Stimulated activated CD4-positive, alpha-beta T cell treated with anti-CD3 and anti-CD28 coated beads, Interleukin-15, amount 100 ng/mL, for 48 hours (primary cell): ENCODE measurements at places on chromosomes 7 and 10.

DNA sequence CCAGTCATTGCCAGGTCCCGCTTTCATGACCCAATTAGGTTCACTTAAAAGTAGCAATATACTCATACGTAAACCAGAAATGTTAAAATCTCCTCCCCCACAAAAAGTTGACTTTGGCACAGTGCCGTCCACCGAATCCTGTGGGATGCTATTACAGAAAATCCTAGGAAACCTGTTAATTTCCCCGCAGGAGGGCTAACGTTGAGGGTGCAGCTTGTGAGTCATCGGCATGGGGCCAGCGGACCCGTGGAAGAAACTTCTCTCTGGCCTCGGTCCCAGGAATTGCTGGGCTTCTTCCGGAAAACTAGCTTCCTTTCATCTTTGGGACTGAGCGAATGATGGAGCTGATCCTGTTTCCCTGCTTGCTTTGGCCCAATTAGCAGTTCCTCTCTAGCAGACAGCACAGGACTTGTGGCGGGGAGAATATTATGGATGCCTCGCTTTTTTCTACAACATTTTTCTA, 13.5 kb downstream of the CRYGN start:
- DNase-seq, result no peak

DNA sequence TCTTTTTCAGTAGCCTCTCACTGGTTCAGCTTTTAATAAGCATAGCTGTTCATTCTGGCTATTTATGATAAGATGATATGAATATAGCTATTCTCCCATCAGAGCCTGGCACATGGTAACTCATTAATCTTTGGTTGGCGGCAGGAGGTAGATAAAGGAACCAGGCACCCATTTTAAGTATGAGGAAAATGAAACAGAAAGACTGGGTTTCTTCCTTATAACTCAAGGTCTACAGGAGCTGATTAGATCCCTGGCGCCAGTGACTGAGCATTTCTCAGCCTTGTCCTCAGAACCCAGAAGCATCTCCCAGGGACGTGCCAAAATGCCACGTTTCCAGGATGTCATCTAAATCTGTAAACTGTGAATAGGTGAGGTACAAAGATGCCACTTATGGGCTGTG, 141.9 kb downstream of the TCF7L2 start:
- no peak for DNase-seq

DNA sequence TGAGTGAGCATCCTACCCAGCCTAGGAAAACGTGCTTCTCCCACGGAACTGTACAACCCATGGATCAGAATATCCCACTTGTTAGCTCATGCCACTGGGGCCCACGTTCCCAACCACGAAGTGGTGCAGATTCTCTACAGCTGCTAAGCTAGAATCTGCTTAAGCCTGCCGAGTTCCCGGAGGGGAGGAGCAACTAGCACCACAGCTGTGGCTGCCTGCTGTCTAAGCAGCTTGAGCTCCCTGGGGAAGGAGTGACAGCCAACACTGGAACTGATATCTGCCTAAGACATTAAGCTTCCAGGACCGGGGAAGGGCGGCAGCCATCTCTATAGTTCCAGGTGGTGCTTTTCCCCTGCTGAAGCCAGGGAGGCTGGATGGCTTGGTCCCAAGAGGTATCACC, 334.7 kb upstream of the CHRM2 start:
- no peak for DNase-seq

DNA sequence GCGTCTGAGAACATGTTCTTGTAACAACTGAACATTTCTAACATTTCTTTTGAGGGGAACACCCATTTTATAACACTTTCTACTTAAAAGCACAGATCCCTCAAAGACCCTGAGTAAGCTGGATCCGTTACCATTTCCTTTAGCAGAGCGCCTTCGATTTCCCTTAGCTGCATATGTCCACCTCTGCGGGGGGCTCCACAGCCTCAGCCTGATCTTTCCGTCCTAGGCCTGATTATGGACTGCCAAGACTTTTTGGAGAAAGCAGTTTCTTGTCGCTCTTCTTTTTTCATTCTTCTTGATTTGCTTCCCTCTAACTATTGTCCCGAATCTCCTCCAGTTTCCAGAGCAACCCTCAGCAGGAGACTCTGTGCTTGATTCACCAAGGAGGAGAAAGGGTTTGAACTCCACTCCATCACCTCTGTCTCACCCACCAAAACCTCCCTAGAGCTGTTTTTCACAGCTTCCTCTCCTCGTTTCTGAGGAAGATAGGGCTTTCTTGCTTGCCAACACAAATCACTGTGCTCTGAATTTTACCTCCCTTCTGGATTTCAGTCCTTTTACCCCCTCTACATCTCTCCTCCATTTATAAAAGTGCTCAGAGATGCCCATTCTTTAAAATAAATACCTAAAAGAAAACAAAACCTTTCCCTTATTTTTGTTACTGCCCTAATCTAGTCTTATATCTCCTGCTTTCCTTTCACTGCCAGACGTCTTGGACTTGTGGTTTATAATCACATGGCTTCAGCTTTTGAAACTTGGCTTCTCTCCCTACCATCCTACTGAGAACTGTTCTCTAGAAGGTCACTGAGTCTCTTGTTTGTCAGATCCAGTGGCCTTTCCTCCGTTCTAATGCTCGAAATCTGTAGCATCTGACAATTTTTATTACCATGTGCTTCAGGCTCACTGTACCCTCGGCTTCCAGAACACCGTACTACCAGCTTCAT, 30.5 kb upstream of the ZRANB1 start:
- no peak for DNase-seq

DNA sequence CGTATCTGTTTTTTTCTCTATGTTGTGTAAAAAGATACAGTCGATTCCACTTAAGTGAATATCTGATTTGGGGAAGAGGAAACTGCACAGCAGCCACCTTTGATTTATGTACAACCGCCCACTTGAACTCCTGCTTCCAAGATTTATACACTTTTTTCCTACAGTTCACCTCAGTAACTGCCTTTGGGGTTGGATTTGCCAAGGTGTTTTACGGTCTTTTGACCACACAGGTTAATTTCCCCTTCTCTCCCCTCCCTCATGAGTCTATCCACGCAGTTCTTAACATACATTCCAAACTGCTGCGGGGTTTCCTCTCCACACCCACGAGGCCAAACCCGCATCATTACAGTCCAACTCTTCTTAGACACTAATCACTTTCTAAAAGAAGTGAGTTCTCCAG, 277.0 kb downstream of the USP6NL start:
- no peak for DNase-seq

DNA sequence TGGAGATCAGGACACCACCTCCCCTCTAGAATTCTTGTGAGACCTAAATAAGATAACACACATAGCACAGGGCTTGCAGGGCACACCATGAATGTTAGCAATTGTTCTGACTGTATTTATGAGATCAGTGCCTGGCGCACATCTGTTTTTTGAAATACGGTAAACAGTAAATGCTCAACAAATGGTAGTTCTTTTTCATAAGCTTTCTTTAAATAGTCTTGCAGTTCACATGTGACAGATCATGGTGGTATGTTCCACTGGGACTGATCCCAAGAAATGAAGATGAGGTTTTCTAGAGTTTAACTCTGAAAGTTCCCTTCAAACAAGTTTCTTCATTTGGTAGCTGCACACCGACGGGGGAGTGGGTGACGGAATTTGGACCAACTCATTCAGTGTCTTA, 34.8 kb downstream of the CREB5 start:
- no peak for DNase-seq

DNA sequence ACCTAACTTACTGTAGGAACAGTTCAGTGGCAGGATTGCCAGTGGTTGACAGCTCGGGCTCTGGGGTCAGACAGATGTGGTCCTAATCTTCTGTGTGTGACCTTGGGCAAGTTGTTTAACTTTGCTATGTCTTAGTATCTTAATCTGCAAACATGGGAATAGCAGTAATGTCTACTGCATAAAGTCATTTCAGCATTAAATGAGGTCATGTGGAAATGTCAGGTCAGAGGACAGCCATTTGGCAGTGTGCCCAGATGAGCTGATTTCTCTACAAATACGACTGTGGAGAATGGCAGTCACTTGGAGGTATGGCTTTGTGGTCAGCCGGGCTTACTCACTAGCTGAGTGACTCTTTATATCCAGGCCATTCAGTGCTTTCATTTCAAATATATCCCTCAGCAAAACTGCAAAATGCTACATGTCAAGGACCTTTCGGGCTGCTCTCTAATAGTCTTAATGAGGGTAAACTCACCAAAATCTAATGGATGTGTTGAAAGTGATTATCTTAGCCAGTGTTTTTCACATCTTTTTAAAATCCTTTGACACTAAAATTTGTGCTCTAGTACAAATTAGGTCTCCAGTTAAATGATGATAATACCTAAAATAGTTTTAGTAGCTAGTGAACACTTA, 171.4 kb downstream of the ST7 start:
- peak; percentile 79 for DNase-seq

- DNase-seq, result no peak
Measured at GRCh38 chr10:1712314-1712713, 25.0 kb downstream of the ADARB2 start.

GRCh38 chr10:133528845-133529575, 1.8 kb downstream of the CYP2E1 start:
- DNase-seq, result no peak

DNA sequence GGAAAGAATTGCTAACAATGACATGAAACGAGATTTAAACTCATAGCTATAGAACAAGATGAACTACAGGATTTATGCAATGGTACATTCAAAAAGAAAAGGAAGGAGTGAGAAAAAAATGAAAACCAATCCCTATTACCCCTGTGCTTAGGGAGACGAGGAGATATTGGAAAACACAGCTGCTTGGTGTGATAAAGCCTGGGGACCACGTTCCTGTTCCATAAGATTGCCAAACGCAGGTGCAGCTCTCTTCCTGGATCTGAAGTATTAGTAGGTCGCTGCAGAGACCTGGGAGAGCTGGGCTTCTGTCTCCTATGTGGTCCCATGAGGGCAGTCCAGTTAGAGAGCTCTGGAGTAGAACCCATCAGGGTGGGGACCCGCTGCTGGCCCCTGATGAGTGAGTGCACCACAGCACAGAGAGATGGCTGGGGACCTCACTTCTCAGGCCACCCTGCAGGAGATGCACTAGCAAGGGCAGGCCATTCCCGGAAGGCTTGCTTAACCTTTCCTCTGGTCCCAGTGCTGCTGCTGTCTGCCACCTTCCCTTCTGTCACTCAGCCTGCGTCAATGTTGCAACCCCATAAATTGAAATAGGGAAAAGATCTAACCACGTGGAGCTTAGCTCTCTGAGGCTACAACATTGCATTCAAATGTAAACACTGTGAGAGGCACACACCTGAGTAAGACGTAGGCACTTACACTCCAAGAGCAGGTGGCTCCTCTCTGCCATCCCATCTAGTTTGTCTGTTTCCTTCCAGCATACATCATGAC, 57.9 kb downstream of the MTPN start:
- no peak for DNase-seq

GRCh38 chr10:78584681-78585080, 484.1 kb upstream of the ZMIZ1 start:
- DNase-seq, result no peak

- DNase-seq, result no peak
Measured at GRCh38 chr10:31721096-31721495, 207.5 kb downstream of the ARHGAP12 start.

- no peak for DNase-seq
Measured at GRCh38 chr10:83685458-83685857, 453.9 kb upstream of the GHITM start.

DNA sequence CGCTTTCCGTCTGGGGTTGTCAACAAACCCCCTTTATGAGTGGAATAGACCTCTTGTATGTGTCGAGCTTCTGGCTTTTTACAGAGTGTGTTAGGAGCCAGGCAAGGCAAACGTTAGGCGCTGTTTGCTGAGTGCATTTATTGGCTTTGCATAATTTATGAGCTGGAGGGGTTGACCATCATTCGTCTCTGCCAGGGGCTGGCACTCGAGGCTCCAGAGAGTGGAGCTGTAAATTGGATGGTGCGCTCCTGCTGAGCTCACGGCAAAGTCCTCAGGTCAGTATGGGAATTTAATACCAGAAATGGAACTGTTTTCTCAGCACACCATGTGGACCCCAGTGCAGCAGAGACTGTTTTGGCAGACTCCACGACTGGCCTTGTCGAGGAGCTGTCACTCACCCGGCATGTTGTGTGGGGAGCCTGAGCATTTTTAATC, 699.4 kb upstream of the GALNT17 start:
- no peak for DNase-seq
